CD4-positive, alpha-beta T cell (primary cell): ENCODE measurements at places on chromosomes 3 and 15. TPM values are rescaled to one million over a fixed set of nuclear protein-coding genes. Genes with fewer than 3 reads are reported as not detected.

AMIGO3 gene
- total RNA-seq = 0.82 TPM

TGM5 gene
- not detected for total RNA-seq

DNA sequence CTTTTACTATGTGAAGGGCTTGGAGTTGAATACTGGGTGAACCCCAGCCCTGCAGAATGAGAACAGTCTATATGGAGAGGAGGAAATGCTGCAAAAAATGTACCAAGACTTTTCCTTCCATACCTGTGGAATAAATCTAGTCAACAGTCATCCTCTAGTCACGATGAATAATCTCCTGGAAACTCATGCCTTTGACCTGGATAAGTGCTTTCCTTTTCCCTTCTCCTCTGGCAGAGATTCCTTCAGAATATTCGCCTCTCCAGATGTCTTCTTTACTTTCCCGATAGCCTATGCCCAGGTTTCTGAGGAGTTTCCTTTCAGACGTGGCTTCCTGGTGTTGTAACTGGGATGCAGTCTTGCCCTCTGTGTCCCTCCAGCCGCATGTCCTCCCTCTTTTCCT lies 28.1 kb downstream of the CCNL1 start:
- no peak for DNase-seq

DNA sequence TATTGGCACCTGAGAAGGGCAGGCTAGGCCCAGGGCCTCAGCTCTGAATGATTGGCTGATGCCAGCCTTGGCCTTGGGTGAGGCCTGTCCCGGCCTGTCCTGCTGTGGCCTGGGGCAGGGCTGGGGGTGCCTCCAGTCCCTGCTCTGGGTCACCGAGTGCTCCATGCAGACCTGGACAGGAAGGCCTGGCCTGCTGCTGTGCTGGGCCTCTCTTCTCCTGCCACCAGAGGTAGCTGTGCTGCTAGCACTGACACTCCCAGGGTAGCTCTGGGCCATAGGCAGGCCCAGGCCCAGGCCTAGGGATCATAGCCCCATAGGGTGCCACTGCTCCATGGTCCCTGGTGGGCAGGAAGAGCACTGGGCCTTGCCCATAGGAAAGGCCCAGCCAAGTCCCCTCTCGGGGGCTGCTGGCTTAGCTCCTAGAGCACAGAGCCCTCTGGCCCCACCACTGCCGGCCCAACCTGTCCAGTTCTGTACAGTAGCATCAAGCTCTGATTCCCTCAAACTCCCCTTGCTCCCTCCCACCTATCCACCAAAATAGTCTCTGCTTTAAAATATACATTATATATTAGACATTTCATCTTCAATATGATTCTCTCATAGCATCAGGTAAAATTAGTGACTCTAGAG lies 18.2 kb downstream of the ABTB1 start:
- no peak for DNase-seq

SAMD7 gene
- total RNA-seq = not detected

EFCC1 gene
- total RNA-seq = 0.22 TPM

DNA sequence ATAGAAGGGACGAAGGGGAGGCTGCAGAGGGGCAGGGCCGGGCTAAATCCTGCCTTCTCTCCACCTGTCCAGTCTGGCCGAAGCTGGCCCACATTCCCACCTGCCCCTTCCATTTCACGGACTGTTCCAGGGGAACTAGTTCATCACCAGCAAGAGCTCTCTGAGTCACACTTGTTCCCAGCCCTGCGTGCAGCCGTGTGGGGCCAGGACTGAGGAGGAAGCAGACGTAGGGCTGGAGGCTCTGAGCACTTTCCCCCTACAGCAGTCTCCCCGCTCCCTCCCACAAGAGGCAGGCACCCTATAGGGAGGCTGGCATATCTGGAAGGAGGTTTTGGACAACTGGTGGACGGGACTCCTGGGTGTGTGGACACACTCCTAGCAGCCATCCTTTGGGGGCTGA lies 3.0 kb downstream of the ITIH4 start:
- DNase-seq = no peak

SPTSSB gene
- 0.11 TPM for total RNA-seq

GRCh38 chr3:108894981-108895380 lies 58.7 kb downstream of the GUCA1C start:
- no peak for DNase-seq
